Endothelial cell of umbilical vein (primary cell): ENCODE measurements at places on chromosomes 2 and 18. TPM values are rescaled to one million over a fixed set of nuclear protein-coding genes. Genes with fewer than 3 reads are reported as not detected.

- DNase-seq: no peak
- no peaks in the 10 kb centered on the region for H3K36me3 ChIP-seq
- H3K4me3 ChIP-seq: no peak overlapping the region
Measured at GRCh38 chr2:7378591-7378990, 461.4 kb downstream of the RNF144A start.

- no peaks in the 10 kb centered on the region for H3K36me3 ChIP-seq
- no peaks in the 10 kb centered on the region for H3K27me3 ChIP-seq
- no peak overlapping the region for H3K27ac ChIP-seq
- DNase-seq: no peak
- H3K4me1 ChIP-seq: no peaks in the 10 kb centered on the region
- no peak overlapping the region for H3K4me3 ChIP-seq
Measured at GRCh38 chr2:137002896-137003295, 237.6 kb downstream of the THSD7B start.

DNA sequence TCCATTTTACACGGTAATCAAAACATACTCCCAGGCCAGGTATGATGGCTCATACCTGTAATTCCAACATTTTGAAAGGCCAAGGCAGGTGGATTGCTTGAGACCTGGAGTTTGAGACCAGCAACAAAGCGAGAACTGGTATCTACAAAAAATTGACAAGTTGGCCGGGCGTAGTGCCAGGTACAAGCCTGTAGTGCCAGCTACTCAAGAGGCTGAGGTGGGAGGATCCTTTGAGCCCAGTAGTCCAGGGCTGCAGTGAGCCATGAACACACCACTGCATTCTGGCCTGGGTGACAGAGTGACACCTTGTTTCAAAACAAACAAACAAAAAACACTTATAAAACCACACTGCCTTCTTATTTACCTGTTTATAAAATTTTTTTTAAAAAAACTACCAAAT lies 80.8 kb downstream of the GAREM1 start:
- H3K27me3 ChIP-seq: no peaks in the 10 kb centered on the region
- no peak overlapping the region for H3K27ac ChIP-seq
- H3K4me1 ChIP-seq: peaks cover 5% of the 10 kb centered on the region
- no peak overlapping the region for H3K4me3 ChIP-seq
- no peak for DNase-seq

DNA sequence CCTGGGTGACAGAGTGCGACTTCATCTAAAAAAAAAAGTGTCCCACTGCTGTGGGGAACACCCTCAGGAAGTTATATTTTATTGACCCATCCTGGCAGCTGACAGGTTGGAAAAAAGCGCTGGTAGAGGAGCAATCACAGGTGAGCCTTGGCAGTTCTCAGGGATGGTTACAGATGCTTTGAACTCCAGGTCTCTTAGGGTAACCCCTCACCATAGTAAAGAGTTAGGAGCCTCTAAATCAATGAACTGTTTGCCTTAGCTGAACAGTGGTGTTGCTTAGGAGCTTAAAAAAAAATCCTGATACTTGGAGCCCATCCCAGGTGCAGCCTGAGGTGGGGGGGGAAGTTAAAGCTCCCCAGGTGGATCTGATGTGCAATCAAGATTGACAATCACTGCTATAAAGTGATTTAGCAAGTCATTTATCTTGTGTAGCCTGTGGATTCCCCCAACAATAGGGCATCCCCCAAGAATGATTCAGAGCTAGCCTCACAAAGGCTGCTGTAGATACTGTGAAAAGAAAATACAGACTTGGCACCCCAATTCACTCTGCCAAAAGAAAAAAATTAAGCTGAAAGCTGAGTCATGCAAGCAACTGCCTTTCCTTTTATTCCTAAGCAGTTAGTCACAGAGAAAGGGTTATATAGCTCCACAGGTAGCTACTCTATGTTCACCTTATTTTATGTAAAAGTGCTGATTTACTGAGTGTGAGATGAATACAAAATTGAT lies 14.8 kb downstream of the SLC16A14 start:
- DNase-seq: no peak
- H3K4me3 ChIP-seq: no peak overlapping the region
- H3K27ac ChIP-seq: no peak overlapping the region
- H3K36me3 ChIP-seq: no peaks in the 10 kb centered on the region
- H3K27me3 ChIP-seq: no peaks in the 10 kb centered on the region

DNA sequence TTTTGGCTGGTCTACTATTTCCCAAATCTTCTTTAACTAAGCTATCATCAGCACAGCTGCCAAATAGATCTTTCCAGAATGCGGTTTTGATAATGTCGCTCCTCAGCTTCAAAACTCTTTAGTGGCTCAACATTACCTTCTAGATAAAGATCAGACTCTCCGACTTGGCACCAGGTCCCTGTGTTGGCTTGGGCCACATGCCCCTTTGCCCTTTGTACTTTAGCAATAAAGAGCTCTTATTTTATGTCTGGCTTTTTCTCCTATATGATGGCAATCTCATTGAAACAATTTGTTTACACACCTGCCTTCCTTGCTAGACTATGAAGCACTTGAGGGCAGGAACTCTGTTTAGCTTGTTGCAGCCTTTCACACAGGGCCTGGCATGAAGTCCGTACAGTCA lies 128.9 kb upstream of the GATA6 start:
- H3K36me3 ChIP-seq: no peaks in the 10 kb centered on the region
- no peaks in the 10 kb centered on the region for H3K4me1 ChIP-seq
- no peak overlapping the region for H3K27ac ChIP-seq

DNA sequence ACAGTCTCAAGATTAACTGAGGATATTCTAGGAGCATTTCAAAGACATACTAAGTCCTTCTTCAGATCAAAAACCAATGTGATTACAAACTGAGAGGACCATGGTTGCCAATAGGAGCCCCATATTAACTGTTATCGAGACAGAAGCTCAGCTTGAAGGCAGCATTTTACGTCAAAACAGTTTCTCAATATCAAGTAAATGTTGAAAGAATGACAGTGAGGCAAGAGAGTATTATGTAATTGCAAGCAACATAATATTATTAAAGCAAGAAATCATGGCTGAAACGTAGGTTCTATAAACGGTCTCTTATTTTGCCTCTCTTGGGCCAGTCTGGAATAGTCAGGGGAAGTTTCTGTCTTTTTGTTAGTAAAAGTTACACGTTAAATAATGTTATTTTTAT lies 22.9 kb downstream of the RIT2 start:
- no peak for DNase-seq
- no peak overlapping the region for H3K4me3 ChIP-seq
- H3K27me3 ChIP-seq: no peaks in the 10 kb centered on the region
- no peaks in the 10 kb centered on the region for H3K36me3 ChIP-seq

DNA sequence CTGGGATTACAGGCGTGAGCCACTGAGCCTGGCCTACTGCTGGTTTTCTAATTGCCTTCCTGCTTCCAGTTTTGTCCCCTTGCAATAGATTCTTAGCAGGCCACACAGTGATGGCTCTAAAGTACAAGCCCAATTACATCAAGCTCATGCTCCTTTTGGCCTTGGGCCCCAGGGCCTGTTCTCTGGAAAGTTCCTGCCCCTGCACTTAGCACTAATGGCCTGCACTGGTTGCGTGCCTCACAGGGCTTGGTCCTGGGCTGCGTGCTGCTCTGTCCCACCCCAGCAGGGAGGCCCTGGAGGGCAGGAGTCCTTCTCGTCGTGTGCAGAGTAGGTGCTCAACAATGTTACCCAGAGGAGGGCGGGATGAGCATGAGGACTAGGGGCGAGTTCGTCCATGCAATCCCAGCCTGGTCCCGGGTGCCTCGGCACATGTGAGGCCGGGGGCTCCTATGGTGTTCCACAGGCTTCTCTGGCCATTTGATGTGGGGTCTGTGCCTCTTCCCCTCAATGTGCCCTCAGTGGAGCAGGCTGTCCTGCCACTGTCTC lies 51.7 kb downstream of the PDCL3 start:
- H3K36me3 ChIP-seq: no peaks in the 10 kb centered on the region
- H3K27ac ChIP-seq: no peak overlapping the region
- no peak overlapping the region for H3K4me3 ChIP-seq
- H3K27me3 ChIP-seq: no peaks in the 10 kb centered on the region
- H3K4me1 ChIP-seq: no peaks in the 10 kb centered on the region

GRCh38 chr2:160132761-160133160 lies 67.3 kb downstream of the ITGB6 start:
- no peak overlapping the region for H3K27ac ChIP-seq
- no peaks in the 10 kb centered on the region for H3K36me3 ChIP-seq
- no peak for DNase-seq
- no peak overlapping the region for H3K4me3 ChIP-seq

GRCh38 chr2:159891917-159892730 lies 94.1 kb upstream of the CD302 start:
- DNase-seq: peak; percentile 36
- no peaks in the 10 kb centered on the region for H3K27me3 ChIP-seq
- peaks cover 4% of the 10 kb centered on the region for H3K4me1 ChIP-seq
- no peak overlapping the region for H3K27ac ChIP-seq
- no peak overlapping the region for H3K4me3 ChIP-seq
- H3K36me3 ChIP-seq: no peaks in the 10 kb centered on the region

- H3K27ac ChIP-seq: no peak overlapping the region
- no peaks in the 10 kb centered on the region for H3K36me3 ChIP-seq
- peak; percentile 11 for DNase-seq
- no peak overlapping the region for H3K4me3 ChIP-seq
Measured at GRCh38 chr18:64271246-64271645, 122.4 kb upstream of the LINC00305 start.

SPDYA gene
- total RNA-seq: 0.92 and 1.6 TPM in 2 replicates

CHRND gene
- total RNA-seq: not detected in 2 replicates

C2orf81 gene
- total RNA-seq: 0.51 and 0.71 TPM in 2 replicates

IAH1 gene
- total RNA-seq: 39.9 and 44.0 TPM in 2 replicates

IL36RN gene
- not detected in 2 replicates for total RNA-seq

NBAS gene
- 41.2 and 43.0 TPM in 2 replicates for total RNA-seq

CROCC2 gene
- not detected in 2 replicates for total RNA-seq

MAPRE2 gene
- total RNA-seq: 111 and 117 TPM in 2 replicates

SMPD4 gene
- 88.1 and 91.4 TPM in 2 replicates for total RNA-seq

EFR3B gene
- 0.58 and 0.77 TPM in 2 replicates for total RNA-seq

GKN1 gene
- not detected in 2 replicates for total RNA-seq
